ENCODE measurements at places on chromosomes 3 and 15. TPM values are rescaled to one million over a fixed set of nuclear protein-coding genes. Genes with fewer than 3 reads are reported as not detected.

DNA sequence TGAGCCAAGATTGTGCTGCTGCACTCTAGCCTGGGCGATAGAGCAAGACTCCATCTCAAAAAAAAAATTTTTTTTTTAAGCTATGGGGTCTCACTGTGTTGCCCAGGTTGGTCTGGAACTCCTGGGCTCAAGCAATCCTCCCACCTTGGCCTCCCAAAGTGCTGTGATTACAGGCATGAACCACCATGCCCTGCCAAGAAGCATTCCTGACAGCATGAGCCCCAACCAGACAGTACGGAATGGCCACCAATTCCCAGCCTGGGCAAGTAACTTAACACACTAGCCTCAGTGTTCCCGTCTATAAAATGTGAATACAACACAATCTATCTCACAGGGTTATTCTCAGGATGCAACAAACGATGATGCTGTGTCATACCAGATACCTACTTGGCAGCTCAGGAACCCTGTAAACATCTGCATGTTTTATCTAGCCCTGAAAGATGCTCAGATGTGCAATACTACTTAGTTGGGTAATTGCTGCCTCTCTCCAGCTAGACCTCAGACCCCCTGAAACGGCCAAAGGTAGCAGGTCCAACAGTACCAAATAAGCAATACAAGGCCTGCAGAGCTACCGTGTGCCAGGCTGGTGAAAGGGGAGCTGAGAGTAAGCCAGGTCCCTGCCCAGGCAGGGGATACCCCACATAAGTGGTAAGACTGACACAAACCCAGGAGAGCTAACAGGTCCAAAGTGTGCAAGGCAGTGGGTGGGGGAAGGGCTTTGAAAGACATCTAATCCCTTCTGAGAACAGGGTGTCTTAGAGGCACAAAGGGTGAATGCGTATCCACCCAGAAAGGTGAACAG is 1.9 kb downstream of the TKT start:
- DNase-seq, result no peak

GRCh38 chr3:106025151-106025722 is 156.4 kb upstream of the CBLB start:
- DNase-seq, result no peak

GRCh38 chr3:41482134-41482533 is 282.8 kb downstream of the CTNNB1 start:
- DNase-seq, result no peak

GRCh38 chr15:82551646-82552247 is 11.5 kb upstream of the RPS17 start:
- no peak for DNase-seq

DNA sequence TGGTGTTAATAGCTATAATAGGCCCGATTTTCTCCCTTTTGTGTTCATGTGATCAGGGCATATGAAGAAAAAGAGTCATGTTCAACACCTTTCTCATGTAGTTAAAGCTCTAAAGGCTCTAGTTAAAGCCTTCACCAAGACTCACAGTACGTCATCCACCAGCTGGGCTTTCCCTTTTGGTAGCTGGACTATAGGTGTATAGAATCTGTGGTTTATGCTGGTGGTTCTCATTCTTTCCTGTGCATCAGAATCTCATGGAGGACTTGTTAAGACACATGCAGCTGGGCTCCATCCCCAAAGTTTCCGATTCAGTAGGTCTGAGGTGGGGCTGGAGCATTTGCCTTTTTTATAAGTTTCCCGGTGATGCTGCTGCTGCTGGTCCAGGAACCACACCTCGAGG is 31.0 kb downstream of the CFAP91 start:
- no peak for DNase-seq

- no peak for DNase-seq
These were observed 84.2 kb upstream of the GOLGA6L4 start for GRCh38 chr15:84151205-84151931.

GRCh38 chr3:55194376-55194775 is 266.5 kb upstream of the LRTM1 start:
- DNase-seq, result no peak

DNA sequence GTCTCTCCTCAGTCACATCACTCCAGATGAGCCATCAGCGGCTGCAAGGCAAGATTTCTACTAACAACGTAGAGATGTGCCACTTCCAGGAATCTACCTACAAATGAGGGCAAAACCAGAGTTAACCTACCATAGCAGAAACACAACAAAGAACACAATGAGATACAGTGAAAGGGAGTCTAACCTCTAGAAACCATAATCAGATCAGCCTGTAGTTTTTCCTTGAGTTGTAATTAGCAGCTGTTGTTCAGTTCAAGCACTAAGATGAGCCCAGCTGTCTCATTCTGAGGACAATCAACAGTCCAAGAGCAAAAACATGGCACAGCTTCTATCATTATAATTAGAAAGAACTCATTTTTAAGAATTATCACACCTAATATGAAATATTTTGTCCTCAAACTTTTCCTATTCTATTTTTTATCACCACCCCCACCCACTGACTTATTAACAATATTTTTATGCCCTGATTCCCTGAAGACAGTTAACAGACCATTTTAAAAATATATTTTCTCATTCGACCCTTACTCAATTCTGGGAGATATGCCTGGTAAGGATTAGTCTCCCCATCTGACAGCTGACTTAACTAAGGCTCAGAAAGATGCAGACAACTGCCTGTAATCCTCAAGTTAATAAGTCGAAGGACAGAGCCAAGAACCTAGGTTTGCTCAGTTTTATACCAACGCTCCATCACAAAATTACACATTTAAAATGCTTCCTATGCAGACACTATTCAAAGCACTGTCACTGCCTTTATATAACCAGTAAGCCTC is 50.1 kb downstream of the MAGI1 start:
- DNase-seq, result no peak

DNA sequence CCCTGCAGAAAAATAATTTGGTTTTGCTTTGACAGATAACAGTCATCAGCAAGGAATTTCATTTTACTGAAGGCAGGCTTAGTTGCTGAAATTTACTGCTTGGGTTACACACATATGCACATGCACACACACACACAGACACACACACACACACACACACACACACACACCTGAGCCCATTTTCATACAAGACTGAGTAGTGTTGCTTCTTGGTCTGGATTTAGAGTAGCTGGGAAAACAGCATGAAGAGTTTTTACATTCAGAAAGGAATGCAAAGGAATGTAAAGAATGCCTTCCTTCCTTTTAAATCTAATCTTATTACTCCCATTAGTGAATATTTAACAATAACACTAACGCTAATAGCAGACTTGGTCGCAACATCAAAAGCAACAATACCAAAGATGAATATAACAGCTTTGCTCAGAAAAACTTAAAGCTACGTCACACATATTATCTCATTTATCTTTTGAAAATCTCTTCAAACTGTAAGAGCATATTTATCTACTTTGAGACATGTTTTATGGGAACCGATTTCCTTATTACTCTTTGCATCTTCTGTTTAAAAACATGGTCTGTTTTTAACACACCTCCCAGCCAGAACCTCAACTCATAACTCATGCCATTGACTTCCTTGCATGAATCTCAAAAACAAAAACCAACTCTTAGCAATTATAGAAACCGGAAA is 32.5 kb downstream of the RFTN1 start:
- no peak for DNase-seq

DNA sequence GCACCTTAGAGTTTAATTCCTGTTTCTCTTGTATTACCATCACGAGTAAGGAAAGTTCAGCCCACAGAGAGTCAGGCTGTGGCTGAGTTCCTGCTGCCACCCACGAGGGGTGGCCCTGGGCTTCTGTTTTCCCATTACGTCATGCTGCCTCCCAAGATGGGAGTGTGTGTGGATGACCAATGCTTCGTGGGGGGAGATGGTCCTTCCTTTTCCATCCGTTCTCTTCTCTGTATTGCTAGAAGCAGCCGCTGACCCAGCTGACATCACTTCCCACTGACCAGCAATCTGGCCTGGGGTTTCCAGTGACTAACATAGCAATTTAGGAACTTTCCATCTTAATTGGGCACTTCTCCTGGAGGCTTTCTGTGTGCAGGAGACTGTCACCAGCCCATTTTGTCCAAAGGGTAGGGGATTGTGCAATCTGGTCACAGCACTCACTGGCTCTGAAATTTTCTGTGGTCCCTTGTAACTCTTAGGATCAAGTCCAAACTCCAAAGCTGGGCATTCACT is 9.3 kb downstream of the IRAK2 start:
- DNase-seq, result no peak

DNA sequence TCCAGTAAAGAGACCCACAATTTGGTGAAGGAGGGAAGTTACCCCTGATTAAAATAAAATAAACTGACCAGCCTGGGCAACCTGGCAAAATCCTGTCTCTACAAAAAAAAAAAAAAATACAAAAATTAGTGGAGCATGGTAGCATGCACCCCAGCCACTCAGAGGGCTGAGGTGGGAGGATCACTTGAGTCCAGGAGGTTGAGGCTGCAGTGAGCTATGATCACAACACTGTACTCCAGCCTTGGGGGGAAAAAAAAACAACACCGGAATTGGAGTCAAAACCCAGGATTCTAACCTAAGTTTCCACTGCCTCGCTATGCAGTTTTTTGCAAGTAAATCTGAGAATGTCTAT is 22.5 kb downstream of the DCAF1 start:
- no peak for DNase-seq

DNA sequence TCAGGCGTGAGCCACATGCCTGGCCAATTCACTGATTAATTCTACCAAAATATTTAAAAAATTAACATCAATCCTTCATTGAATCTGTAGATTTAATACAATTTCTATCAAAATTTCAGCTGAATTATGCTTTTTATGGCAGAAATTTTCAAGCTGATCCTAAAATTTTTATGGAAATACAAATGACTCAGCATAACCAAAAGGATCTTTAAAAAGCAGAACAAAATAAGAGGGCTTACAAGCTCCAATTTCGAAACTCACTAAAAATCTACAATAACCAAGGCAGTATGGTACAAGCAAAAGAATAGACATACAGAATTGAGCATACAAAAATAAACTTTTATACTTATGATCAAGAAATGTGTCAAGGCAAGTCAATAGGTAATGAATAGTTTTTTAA is 180.4 kb upstream of the CTNNB1 start:
- no peak for DNase-seq

DNA sequence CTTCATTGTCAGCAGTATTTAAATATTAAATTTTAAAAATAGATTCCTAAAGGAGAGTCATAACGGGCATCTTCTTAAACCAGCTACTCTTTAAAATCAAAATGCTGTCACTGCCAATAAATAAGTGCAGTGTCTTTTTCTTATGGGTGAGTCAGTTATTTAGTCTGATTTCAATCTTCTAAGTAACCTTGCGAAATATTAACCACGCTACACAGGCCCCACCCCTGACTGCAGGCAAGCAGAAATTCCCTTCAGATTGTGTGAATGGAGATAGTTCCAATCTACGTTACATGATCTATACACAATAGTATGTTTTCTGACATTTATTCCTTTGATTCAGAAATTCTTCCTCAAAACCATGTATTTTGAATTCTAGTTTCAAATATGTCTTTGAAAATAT is 141.5 kb downstream of the GADL1 start:
- DNase-seq, result no peak

GRCh38 chr3:16309558-16309957 is 44.5 kb downstream of the OXNAD1 start:
- DNase-seq, result no peak

GRCh38 chr15:56307180-56307579 is 58.0 kb upstream of the TEX9 start:
- no peak for DNase-seq

GRCh38 chr3:53229171-53229570 is 26.7 kb downstream of the TKT start:
- DNase-seq, result no peak

DNA sequence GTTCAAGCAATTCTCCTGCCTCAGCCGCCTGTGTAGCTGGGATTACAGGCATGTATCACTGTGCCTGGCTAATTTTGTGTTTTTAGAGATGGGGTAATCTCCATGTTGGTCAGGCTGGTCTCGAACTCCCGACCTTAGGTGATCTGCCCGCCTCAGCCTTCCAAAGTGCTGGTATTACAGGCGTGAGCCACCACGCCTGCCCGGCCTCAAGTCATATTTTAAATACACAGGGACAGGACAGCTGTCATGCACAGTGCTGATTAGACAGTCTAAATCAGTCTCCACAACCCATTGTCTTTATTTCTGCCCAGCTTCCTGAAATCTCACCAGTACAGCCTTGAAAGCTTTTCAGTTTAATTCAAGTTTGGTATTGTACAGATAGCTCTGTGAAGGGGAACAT is 587.4 kb downstream of the FOXP1 start:
- DNase-seq, result no peak

- DNase-seq, result no peak
These were observed 39.2 kb upstream of the VPS8 start for GRCh38 chr3:184772667-184773272.

- no peak for DNase-seq
These were observed 64.2 kb upstream of the MYZAP start for GRCh38 chr15:57527382-57528091.

- DNase-seq, result no peak
These were observed 6.9 kb downstream of the IGDCC3 start for GRCh38 chr15:65370885-65371284.

DNA sequence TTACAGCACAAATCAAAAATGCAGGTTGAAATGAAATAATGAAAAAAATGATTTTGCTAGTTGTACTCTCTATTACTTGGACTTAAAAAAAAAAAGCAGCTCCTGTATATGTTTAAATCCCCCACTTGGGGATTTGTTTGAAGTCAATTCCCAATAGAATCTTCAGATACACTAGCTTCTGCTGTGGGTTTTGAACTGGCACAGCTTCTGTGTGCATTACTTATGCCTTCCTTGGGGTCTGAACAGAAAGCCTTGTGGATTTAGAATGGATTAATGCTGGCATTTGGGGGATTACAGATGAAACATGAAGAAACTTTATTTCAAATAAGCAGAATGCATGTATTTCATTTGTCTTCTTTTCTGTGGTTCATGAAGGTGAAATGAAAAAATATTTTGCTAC is 513.2 kb upstream of the TBL1XR1 start:
- no peak for DNase-seq

- DNase-seq, result peak; percentile 24
These were observed 110.3 kb downstream of the CYP19A1 start for GRCh38 chr15:51227940-51228732.

- no peak for DNase-seq
These were observed 336.5 kb upstream of the TGFBR2 start for GRCh38 chr3:30269751-30270445.

DNA sequence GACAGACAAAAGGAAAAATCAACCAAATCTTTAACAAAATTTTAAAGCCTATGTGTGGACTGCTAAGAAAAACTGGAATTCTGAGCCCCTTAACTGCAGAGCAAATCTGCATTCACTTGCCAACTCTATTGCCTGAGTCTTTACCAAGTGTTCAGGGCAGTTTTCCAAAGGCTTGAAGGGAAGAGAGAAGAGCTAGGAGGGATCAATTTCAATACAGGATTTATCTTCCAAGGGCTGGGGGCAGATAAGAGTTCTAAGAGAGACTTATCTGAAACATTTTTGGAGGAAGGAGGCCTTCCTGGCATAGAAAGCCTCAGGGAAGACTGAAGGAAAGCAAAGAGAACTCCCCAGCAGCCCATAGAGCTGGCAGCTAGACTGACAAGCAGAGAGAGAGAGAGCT is 31.4 kb upstream of the LSAMP start:
- no peak for DNase-seq

- no peak for DNase-seq
These were observed 129.3 kb downstream of the SSR3 start for GRCh38 chr3:156425651-156426050.

GRCh38 chr3:182895513-182896112 is 84.7 kb downstream of the DCUN1D1 start:
- DNase-seq, result no peak

The THAP10 gene
- total RNA-seq, result 1.2 TPM

The DNASE1L3 gene
- total RNA-seq, result 2.3 TPM

The GOLGA8S gene
- total RNA-seq, result not detected

The SH3GL3 gene
- 1.8 TPM for total RNA-seq

The COL6A6 gene
- 0.36 TPM for total RNA-seq

The NR1I2 gene
- total RNA-seq, result not detected

The ZNF80 gene
- total RNA-seq, result not detected

The PARP15 gene
- 3.3 TPM for total RNA-seq
